ENCODE measurements at places on chromosomes 7 and 10.

DNA sequence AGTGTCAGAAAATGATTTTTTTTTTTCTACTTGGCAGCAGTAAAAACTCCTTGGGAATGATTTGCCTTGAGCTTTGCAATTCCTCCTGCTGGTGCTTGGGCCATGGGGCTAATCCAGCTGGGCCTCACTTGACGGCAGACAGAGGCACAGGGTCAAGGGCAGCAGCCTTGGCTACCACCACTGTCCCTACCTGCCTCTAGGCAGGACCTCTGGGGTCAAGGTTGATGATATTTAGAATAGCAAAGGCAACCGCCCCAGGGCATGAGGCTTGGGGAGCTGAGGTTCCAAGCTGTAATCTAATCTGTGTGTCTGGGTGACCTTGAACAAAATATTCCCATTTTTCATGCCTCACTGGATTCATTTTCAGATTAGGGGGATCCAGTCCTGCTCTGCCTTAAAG lies 327.4 kb downstream of the PLXNA4 start:
- no peak for DNase-seq

GRCh38 chr10:80598084-80598798 lies 60.5 kb downstream of the SH2D4B start:
- DNase-seq = no peak

- no peak for DNase-seq
Observed at GRCh38 chr7:147711447-147711846, 879.1 kb upstream of the C7orf33 start.

DNA sequence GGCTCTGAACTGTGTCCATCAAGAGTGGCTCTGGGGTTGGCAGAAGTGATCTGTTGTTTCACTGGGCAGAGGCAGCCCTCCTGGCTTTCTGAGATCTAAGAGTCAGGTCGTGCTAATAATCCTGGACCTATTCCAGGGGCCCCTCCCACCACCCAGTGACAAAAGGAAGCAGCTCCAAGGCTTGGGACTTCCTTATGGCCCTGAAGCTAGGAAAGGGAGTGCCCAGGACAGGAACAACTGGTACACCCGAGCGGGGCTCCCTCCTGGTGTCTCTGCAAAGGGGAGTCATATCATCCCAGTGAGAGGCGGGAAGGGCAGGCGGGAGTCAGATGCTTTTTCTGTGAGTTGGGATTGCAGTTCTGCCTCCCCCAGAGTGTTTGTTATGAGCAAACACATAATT lies 32.3 kb downstream of the RPS24 start:
- no peak for DNase-seq

- no peak for DNase-seq
Observed at GRCh38 chr10:64846700-64847099, 1325.5 kb downstream of the REEP3 start.

DNA sequence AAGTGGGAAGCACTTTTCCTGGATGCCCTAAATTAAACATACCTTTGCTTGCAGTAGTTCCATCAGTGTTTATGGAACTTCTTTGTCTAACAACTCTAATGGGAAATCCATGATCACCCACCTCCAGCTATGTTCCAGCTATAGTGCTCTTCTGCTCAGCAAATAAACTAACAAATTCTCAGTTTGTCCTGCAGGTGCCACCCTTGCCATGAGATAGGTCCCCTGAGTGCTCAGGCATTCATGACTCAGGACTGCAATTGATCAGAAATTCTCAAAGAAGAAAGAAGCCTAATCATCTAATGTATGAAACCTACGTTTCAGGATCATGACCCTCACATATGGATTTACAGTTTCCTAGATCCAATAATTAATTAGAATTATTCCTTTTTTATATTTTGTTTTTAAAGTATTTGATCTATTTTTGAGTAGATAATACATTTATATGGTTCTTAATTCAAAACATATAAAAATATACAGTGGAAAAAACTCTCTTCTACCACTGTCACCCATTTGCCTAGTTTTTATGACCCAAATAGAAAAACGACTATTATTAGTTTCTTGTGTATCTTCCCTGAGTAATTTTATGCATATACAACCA lies 48.7 kb upstream of the DYNC1I1 start:
- no peak for DNase-seq

GRCh38 chr7:142571581-142571980 lies 177.7 kb upstream of the PRSS1 start:
- DNase-seq = no peak

GRCh38 chr10:13247784-13248183 lies 13.6 kb upstream of the UCMA start:
- no peak for DNase-seq

GRCh38 chr7:41134300-41135255 lies 568.3 kb downstream of the INHBA start:
- no peak for DNase-seq

GRCh38 chr7:34338961-34339526 lies 319.0 kb upstream of the NPSR1 start:
- no peak for DNase-seq

- DNase-seq = no peak
Observed at GRCh38 chr7:1080252-1080920, 7.5 kb upstream of the GPER1 start.

DNA sequence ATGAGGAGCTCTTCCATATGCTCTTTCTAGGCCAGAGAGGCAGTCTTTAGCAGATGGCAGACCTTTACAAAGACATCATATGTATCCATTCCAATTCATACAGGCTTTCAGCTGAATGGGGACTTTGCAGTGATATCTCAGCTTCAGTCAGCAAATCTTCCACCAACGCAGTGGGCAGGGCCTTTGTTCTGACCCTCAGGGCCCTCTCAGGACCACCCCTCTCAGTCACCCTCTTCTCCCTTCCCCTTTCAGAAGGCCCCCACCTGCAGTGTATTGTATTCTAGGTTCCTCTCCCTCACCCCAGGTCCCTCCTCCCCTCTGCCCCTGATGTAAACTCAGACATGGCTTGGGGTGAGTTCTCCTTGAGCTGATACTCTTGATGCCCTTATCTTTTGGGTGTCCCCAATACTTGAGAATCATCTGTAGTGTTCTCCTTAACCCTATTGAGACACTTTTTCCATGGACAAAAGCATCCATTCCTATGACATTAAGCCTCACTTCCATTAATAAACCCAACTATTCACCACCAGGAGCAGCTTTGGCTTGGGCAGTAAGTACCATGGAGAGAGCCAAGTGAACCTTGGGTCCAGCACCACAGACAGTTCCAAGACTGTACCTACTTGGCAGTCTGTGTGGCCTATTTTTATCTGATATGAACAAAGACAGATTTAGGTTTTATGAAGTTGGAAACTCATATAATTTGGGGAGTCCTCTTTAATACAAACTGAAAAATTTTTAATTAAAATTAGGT lies 62.7 kb downstream of the ADCYAP1R1 start:
- DNase-seq = no peak

DNA sequence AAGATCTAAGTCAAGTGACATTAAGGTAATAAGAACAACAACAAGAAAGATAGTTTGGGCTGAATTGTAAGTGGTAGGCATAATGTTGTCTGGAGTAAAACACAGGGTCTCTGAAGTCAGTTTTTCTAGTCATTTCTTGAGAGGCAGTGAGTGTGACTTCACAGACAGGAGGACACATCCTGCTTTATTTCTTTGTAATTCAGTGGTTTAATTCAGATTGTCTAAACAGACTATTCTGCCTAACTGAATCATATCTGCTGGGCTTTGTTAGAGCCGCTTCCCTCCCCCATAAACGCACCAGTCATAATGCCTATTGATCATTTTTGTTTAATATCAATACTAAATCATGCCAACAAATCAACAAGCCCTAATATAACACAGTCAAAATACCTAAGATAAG lies 46.8 kb downstream of the AGK start:
- no peak for DNase-seq

GRCh38 chr7:96182424-96183158 lies 139.3 kb downstream of the SLC25A13 start:
- no peak for DNase-seq

DNA sequence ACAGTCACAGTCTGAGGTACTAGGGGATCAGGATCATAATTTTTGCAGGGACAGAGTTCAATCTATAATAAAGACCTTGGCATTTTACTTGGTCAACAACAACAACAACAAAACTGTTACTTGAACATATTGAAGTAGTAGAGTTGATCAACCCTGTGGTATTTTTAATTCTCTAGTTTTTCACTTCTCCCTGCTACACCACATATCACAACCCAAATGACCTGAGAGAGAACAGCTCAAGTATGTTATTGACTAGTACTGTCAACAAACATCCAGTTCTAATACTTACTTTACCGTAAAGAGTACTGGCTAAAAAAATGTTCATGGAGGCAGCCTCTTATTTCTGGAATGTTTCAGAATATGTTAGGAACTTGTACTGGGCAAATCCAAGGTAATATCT lies 90.5 kb upstream of the FAM3C start:
- DNase-seq = no peak

GRCh38 chr7:8357536-8357935 lies 75.9 kb upstream of the NXPH1 start:
- DNase-seq = no peak

DNA sequence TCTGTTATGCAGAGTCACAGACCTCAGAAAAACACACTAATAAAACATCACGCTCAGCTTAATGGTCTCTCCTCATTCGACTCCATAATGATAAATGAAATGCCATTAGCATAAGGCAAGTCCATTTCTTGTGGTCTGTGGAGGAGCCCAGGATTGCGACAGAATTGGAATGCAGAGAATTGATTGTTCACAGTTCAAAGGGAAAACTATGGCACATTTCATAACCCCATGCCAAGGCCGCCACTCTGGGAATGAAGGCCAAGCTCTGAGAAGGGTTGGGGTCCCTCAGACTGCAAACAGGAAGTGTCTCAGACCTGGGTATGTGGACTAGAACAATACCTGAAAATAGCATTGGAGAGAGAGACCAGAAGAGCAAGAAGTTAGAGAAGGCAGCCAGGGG lies 398.9 kb downstream of the ADRA2A start:
- DNase-seq = no peak

DNA sequence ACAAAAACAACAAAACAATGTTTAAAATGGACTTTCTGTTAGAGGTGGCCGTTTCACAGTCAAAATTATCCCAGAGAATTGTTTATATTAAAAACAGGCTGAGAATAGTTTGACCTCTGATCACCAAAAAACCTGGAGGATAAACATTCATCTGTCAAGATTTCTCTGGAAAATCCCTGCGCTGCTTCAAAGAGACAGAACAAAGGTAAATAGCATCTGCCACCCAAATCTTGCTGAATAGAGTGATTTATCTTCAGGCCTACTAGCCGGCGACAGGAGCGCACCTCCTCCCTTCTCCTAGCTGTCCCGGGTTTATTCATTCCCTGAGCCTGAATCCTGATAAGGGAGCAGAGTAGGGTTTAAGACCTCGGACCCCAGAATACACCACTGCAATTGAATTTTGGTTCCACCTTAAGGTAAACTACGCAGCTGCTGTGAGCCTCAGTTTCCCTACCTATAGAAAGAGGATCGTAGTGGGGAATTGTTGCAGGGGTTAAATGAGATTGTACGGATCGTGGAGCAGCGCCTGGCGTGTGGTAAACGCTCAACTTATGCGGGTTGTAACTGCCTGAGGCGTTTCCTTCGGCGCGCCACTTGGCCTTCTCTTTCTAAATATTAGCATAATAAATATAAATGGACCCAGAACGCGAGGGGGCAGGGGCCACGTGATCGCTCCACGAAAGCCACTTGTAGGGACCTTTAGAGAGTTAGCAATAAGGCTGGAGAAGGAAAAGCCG lies 498 bp upstream of the ST7 start:
- no peak for DNase-seq

- no peak for DNase-seq
Observed at GRCh38 chr10:74543276-74543675, 283.1 kb upstream of the KAT6B start.

DNA sequence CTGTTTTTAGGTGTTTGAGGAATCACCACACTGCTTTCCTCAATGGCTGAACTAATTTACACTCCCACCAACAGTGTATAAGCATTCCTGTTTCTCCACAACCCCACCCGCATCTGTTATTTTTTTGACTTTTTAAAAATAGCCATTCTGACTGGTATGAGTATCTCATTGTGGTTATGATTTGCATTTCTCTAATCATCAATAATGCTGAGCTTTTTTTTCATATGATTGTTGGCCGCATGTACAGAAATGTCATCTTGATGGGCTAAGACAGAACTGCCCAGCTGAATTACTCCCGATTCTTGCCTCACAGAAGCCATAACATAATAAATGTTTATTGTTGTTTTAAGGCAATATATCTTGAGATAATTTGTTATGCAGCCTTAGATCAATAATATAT lies 93.1 kb upstream of the DKK1 start:
- no peak for DNase-seq

- DNase-seq = no peak
Observed at GRCh38 chr10:132030898-132031463, 34.8 kb upstream of the JAKMIP3 start.

- DNase-seq = no peak
Observed at GRCh38 chr7:75945297-75946168, 30.6 kb downstream of the POR start.

GRCh38 chr7:25356534-25357151 lies 128.4 kb upstream of the NPVF start:
- no peak for DNase-seq

- DNase-seq = no peak
Observed at GRCh38 chr10:116848032-116848943, 1.0 kb upstream of the ENO4 start.

GRCh38 chr7:16839646-16840045 lies 34.8 kb upstream of the AGR2 start:
- DNase-seq = no peak

DNA sequence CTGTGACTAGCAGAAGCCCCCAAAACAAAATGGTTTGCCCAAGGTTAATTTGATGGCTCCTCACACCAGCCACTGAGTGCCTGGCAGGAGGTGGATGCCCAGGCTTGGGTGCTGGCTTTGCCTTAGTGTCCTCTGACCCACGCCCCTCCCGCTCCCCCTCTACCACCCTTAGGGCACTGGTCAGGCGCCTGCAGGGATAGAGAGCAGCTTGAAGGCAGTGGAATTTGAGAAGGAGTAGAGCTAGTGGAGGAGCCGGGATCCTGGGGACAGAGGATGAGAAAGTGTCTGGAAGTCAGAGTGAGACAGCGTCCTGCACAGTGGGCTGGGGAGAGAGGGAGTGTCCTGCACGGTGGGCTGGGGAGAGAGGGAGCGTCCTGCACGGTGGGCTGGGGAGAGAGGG lies 139.4 kb downstream of the DNAJB6 start:
- DNase-seq = no peak

Data from immature natural killer cell (primary cell).